ENCODE measurements at places on chromosomes 16 and 17. TPM values are rescaled to one million over a fixed set of nuclear protein-coding genes. Genes with fewer than 3 reads are reported as not detected.

DNA sequence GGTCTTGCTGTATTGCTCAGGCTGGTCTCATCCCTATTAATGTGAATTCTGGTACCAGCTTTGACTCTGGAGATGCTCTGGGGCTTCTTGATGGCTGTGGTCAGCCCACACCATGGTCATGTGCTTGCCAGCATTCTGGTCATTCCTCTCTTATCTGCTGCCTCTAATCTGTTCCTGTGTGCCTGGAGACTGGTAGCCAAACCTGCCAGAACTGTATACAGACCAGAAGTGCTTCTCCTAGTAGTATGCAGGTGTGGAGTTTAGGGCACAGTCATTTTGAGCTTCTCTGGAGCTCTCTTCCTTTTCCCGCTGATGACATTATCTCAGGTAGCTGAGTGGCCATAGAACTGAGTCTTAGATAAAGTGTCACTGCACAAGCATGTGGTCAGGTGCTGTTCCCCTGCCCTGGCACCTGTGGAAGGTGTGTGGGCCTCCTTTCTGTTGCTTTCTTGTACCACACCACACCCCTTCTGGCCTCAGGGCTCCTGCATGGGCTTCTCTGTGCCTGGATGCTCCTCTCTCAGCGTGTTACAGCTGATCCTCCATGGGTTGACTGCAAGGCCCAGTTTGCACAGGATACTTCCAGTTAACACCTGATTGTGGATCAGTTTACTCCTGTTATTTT, 162.7 kb downstream of the SPECC1 start:
- H3K27ac ChIP-seq, result no peak overlapping the region
- H3K4me1 ChIP-seq, result no peaks in the 10 kb centered on the region
- no peak for DNase-seq
- no peaks in the 10 kb centered on the region for H3K36me3 ChIP-seq

DNA sequence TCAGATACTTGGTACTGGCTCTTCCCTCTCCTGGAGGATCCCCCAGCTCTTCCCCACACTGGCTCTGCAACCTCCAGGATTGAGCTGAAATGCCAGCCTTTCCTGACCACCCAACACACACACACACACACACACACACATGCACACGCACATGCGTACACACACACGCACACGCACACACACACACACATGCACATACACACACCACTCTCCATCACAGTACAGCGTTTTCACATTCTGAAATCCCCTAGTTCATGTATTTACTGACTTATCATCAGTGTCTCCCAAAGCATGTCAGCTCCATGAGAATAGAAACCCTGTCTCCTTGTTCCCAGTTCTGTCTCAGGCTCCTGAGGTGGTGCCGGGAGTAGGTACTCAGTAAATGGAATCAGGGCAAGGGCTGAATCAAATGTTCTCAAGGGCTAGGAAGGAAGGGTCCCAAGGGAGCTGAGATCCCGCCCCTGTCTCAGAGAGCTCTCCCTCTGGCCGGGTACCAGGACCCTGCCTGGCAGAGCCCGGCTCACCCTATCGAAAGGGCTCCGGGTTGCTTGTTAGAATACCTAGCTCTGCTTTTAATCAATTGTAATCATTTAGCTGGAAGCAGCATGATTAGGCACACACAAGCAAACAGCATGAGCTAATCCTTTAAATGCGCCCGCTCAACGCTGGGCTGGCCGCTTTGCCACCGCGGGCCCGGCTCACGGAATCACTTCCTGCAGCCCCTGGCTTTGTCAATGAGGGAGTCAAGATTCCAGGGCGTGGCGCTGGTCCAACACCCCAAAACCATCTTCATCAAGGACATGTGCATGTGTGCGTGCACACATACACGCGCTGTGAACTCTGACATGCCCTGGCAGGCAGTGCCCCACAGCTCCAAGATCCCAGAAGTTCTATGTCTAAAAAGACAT, 140.7 kb downstream of the C16orf78 start:
- no peak for DNase-seq
- no peak overlapping the region for H3K4me3 ChIP-seq
- no peak overlapping the region for H3K27ac ChIP-seq
- no peaks in the 10 kb centered on the region for H3K36me3 ChIP-seq

GRCh38 chr17:13016881-13017654, 759 bp downstream of the ELAC2 start:
- peaks cover 26% of the 10 kb centered on the region for H3K4me1 ChIP-seq
- H3K36me3 ChIP-seq, result peaks cover 42% of the 10 kb centered on the region
- H3K27me3 ChIP-seq, result no peaks in the 10 kb centered on the region
- H3K27ac ChIP-seq, result peak overlapping the region; percentile 16
- peak overlapping the region; percentile 84 for H3K4me3 ChIP-seq

ALOX15 gene
- not detected for total RNA-seq

CPNE7 gene
- total RNA-seq, result 1.3 TPM
